Activated naive CD4-positive, alpha-beta T cell treated with anti-CD3 and anti-CD28 coated beads, Interleukin-2, amount 50 U/mL, for 16 hours (primary cell): ENCODE measurements at places on chromosomes 5 and 9.

- DNase-seq, result no peak
These were observed 16.0 kb downstream of the FYB1 start for GRCh38 chr5:39203275-39203922.

GRCh38 chr9:74848153-74848525 is 39.6 kb downstream of the TRPM6 start:
- DNase-seq, result no peak

DNA sequence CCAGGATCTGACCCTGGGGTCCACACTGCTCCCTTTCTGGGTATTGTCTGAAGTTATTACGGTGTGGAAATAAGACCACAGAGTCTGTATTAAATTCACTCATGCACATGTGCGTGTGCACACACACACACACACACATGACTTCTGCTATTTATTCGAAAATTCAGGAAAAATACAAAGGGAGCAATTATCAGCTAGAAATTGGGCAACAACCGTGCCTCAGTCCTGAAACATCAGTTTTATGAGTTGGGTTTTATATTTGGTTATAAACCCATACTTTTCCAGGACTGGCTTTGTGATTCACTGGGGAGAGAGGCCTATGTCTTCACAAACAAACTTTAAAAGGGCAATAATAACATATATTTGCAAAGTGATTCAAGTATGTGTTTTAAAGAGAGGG is 90.2 kb downstream of the ANGPTL2 start:
- no peak for DNase-seq

DNA sequence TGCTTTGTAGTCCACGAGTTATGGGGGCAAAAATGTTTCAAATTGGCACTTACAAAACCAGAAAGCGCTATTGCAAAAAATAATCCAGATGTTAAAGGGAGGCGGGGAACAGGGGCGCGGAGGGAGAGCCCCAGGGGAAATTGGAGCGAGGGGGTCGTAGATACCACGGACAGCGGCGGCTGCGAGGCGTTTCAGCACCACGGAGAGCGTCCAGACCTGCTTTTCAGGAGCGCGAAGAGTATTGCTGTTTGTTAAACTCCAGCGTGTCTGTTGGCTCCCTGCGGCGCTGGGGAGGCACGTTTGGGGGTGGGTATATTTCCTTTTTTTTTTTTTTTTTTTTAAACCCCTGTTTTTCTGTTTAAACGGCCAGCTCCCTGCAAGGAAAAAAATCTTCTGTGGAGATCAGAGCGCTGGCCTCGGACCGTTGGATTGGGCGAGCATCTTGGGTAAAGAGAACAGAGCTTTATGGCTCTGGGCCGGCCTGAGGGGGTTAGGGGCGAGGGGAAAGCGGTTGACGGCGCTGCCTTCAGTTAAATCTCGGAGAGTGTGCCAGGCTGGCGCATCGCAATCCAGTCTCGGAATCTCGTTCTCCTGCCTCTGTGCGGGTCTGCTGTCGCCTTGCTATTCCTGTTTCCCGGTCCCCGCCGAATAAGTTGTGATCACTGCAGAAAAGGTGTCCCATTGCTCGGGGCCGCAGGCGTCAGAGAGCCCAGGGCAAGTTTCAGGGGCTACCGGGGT is at the start of gene GLRA1:
GLRA1 (minus strand) TSS at position 288 of the 738 bp plus-strand sequence. CDS start 302 bp downstream, outside the sequence.
- DNase-seq, result peak; percentile 53

GRCh38 chr9:120935383-120935857 is 8.8 kb upstream of the TRAF1 start:
- no peak for DNase-seq

- no peak for DNase-seq
These were observed 89.8 kb downstream of the NREP start for GRCh38 chr5:111667128-111667736.

DNA sequence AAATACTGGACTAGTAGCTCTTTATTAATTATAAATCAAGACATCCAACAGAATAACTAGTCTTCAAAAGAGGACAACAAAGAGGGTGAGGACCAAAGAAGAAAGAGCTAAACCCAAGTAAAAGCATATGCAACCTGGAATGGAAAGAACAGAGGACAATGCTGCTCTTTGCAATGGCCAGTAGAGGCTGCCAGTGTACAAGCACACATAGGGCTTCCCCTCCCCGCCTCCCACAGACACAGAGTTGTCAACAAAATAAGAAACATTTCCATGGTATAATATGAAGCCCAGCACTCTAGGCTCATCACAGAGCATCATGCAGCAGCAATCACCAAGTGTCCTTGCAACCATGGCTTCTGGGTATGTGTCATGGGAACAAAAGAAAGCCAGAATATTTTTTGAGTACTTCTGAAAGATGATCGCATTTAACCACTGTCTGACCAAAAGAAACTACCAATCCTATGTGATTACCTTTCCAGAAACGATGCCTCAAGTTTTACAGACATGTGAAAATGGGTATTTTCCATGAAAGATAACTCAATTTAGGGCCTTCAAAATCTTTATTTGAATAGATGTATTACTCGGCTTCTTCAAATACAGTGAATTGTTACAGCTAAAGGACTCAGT is 58.1 kb downstream of the RFX3 start:
- DNase-seq, result peak; percentile 60

GRCh38 chr5:73170522-73170921 is 2.5 kb upstream of the TMEM174 start:
- no peak for DNase-seq

- DNase-seq, result no peak
These were observed 135.5 kb downstream of the PAX5 start for GRCh38 chr9:36898431-36899020.

DNA sequence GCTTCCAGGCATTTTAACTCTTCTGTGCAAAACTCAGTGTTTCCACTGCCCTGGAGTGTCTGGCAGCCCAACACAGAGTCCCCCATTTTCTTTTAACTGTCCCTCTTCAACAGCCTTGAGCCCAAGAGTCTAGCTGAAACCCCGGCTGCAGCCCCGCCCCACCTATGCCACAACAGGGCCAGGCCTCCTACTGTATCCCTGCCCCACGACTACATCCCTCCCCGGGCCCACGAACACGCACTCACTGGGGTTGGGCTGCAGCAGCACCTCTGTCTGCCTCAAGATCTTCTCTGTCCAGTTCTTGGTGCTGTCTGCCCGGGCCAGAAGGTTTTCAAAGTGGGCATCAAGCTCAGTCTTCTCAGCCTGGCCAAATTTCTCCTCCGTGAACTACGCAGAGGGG is 6.1 kb downstream of the SH3GLB2 start:
- no peak for DNase-seq

DNA sequence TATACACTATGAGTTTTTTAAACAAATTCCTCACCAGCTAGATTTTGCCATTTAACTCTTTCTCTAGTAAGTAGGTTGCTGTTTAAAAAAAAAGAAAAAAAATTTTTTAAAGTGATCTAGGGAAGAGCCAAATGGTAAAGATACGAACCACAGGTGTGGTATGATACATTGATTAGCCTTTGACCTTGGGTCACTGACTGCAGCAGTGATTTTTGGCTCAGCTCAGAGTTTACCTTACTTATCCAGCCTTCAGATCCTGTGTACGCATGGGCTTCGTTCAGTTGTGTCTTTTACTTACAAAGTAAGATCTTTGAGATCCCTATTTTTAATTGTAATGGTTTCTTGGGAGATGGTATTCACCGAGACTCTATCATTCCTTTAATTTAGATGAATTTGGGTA is 12.4 kb upstream of the GNG10 start:
- no peak for DNase-seq

GRCh38 chr5:176994460-176995121 is 12.0 kb downstream of the UIMC1 start:
- no peak for DNase-seq

- DNase-seq, result no peak
These were observed 10.9 kb downstream of the FBXL7 start for GRCh38 chr5:15510831-15511230.

GRCh38 chr5:31131381-31131891 is 62.0 kb upstream of the CDH6 start:
- no peak for DNase-seq

DNA sequence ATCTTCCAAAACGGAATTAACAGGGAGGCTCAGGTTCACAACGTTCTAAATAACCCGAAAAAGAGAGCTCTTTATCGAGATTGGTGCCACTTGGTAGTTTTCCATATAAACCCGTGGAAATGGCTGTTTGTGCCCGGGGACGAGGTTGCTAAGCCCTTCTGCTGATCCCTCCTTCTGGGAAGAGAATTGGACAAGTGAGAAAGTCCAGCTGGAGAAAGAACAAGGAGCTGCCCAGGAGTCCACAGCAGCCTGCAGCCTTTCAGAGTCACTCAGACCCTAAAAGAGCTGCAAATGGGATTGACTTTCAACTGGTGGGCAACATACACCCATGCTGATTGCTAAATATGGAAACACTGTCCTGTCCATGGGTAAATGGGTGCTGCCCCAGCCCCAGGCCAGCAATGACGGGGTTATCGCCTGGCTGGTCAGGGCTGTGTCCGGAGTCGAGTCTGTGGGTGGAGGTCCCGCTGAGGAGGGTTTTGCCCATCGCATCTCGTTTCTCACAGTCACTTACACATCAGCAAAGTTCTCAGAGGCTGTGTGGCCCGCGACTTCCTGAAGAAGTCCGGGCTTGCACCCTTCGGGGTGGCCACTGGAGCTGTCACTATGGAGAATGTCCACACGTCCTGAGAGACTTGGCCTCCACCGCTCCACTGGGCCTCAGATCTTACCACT is 40.7 kb upstream of the HSD17B3 start:
- no peak for DNase-seq

- DNase-seq, result no peak
These were observed 48.0 kb downstream of the IPO11 start for GRCh38 chr5:62460578-62460983.
